SW 1271 (cell line): ENCODE measurements at places on chromosomes 7 and 10.

DNA sequence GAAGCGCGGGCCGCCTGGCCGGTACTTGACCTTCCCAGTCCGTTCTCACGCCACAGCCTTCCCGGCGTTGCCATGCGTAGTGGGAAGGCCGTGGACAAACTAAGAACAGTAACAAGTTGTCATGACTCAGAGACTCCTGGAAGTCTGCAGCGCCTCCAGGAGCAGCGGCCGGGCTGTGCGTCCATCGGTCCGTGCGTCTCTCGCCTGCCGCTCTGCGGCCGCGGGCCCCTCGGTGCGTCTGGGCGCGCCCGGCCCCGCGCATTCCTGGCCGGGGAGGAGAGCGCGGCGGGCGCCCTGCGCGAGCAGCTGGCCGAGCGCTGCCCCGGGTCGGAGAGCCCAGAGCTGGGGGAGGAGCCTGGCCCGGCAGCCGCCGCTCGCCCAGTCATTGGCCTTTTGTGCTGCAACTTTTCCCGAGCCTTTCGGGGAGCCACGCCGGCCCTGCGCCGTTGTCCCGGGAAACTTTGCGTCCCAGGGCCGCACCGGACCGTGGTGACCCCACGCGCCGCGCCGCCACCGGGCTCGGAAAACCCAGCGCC is 123.7 kb downstream of the TACC2 start:
- DNase-seq = peak; percentile 83

- no peak for DNase-seq
These were observed 45.2 kb upstream of the ZRANB1 start for GRCh38 chr10:124896751-124897150.

DNA sequence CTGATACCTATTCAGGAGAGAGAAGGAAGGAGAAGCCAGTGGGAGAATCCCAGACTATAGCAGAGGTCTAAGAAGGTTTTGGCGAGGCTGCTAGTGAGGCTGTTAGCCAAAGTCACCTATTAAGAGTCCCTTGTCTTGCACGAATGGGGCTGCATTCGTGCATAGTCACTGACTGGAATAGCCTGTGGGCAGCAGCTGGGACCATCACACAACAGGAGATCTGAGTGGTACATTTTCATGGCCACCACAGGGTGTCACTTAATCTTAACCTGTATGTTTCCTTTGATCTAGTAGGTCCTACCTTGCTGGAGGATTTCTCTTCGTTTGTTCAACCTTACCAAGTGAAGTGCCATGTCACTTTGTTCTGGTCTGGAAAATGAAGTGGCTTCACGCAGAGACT is 319.9 kb downstream of the BMPER start:
- no peak for DNase-seq

GRCh38 chr7:144452064-144452463 is 48.6 kb upstream of the NOBOX start:
- no peak for DNase-seq

DNA sequence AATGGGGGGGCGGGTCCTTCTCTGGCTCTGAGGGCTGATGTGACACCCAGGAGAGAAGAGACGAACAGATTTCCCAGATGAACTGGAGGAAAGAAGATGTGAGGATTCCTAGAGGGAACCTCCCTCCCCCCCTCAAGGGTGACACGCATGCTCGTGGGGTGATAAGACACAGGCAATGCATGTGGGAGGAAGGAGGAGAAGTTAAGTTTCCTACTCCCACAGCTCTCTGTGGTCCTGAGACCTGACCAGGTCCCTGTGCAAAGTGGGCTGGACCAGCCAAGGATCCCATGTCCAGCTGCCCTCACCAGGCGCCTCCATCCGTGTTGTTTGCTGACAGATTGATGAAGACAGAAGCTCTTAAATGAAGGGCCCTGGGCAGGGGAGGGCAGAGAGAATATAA is 112.6 kb downstream of the SH3PXD2A start:
- DNase-seq = no peak

DNA sequence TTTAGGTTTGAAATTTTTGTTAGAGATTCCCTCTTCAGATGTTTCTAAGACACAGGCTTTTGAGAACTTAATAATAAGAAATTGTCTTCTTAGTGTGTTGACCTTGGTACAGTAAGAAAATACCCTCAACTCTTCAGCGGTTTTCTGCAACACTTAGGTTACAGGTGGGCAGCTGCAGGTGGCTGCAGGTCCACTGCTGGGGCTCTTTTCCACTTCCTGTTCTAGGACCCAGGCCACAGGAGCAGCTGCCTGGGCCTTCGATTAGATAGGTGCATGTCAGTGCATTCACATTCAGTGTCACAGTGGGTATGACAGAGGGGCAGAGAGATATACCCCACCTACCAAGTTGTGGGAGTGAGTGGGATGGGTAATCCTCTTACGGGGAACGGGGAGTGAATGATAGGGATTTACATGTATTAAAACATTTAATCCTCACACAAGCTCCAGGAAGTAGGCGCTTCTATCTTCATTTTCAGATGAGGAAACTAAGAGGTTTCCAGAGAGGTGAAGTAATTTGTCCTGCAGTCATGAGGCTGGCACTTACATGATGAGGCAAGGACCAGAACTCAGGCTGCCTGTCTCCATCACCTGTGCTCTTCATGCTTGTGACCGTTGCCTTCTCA is 20.2 kb upstream of the SUV39H2 start:
- no peak for DNase-seq

DNA sequence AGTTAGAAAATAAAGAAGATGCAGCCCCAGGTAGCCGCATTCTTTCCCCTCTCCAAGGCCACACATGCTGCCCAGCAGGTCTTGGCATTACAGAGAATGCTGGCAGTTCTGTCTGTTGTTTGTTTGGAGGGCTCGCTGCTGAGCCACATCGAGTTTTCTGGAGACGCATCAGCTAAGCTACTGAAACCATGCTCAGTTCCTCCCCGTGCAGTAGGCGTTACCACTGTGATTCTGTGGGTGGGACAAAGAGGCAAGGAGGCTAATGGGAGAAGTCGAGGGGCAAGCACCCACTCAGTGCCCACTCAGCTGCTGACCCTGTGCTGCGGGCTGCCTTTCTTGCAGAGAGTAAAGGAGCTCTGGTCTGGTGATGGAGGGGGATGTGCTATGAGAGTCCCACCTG is 15.5 kb upstream of the GTPBP4 start:
- no peak for DNase-seq

DNA sequence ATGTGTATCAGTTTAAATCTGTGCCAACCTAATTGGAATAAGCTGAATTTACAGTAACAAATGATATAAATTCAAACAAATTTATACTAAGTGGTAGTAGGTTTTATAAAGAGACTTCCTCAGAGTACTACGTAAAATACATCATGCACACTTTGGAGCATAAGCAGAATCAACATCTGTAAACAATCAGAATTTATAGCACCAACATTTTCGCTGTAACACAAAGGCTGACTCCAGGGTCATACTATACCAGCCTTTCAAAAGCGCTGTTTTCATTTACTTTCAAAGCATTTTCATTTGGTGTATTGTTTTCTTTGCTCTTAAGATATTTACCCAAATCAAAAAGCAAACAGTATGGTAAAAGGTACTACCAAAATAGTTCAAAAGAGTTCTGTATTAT is 29.3 kb upstream of the TMEM168 start:
- DNase-seq = no peak

DNA sequence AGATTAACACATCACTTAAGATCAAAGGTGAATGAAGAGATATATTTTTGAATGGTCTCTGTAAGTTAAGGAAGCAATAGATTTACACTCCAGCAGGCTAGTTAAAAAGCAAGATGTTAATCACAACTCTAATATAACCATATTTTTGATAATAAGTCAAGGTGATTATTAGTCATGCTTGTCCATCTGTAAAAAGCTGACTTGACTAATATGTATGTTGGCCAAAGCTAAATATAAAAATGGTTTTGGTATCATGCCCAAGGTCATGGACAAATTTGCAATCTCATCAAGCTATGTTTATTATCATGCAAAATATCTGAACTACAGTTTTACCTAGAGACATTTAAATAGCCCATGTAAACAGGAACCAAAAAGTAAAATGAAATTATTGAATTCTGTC is 102.6 kb upstream of the CSTF2T start:
- no peak for DNase-seq

DNA sequence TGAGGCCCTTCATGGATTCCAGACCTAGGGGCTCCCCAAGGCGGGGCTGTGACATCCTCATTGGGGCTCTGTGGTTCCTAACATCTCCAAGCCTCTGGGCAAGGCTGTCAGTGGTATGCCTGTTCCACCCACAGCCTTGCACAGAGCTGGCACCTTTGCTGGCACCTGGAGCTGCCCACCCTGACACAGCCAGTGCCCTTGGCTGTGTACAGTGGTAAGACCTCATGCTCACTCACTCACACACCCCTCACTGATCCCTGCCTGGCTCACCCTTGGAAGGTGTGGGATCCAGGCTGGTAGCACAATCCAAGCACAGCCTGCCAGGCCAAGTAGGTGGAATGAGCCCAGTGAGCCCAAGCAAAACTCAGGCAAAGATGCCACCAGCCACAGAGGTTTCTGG is 200.4 kb upstream of the PCDH15 start:
- DNase-seq = no peak

GRCh38 chr7:74164985-74165456 is 9.1 kb upstream of the EIF4H start:
- DNase-seq = no peak

GRCh38 chr10:69792341-69792740 is 9.4 kb upstream of the COL13A1 start:
- DNase-seq = no peak

DNA sequence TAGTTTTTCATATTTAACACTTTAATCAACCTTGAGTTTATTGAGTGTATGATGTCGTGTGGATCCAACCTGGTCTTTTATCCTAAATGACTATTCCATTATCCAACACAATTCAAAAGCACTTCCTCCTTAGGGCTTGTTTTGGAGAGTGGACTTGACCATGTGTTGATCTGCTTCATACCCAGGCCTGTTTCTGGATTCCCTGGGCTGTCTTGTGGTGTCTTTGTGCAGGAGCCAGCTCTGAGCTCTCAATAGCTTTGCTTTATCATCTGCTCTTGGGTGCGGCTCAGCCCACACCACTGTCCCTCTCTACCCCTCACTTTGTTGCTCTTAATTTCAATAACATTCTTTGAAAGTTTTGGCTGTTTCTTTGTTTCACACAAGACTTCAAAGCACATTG is 70.9 kb upstream of the CHST15 start:
- DNase-seq = no peak

DNA sequence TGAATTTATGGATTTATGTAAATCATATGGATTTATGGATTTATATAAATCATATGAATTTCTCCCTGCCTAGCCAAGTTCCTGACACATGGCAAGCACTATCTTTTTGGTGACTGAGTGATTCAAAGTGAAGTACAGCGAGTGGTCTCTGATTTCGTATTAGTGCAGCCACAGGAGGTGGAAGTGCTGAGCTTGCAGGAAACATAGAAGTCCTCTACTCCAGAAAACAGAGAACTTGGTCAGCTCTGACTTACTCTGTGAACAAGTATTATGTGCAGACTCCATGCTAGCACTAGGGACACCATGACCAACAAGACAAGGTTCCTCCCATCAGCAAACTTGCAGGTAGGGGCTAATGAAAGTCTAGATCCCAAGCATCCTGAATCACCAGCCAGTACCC is 28.5 kb downstream of the CYP3A5 start:
- no peak for DNase-seq

DNA sequence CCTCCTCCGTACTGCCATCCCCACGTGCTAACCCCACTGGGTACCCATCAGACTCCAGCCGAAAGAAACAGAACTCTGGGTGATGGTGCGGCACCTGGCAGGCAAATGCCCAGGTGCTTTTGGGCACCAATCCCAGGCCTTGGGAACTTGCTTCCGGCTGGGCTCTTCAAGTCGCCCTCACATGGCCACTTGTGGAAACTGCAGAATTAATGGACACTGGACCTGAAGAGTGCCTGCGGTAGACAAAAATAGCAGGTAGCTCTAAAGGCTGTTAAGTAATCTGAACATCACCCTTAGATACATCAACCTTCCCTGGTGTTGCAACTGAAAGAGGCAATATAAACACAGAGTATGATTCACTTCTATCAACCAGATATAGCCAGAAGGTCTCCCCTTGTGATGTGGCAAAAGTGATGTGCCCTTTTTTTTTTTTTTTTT is 644.4 kb downstream of the GRM8 start:
- peak; percentile 22 for DNase-seq

DNA sequence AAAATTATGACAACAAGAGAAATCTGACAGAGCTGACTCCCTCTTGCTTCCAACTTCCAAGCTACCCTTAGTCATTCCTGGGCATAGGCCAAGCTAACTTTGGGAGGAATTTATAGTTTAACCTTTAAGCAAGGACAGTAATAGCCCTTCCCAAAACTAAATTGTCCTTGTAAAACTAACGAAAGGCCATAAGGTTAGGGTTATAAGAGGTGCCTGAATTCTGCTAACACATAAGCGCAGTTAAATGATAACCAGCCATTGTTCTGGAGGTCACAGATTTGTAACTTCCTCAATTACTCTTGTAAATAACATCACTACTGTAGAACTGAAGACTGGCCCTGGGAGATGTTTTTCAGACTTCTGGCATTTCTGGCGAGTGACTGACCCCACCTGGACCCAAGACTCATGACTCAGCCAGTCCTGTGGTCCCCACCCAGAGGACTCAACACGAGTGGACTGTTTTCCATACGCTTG is 481.2 kb downstream of the KCNMA1 start:
- DNase-seq = peak; percentile 47

GRCh38 chr7:85928500-85928899 is 715.2 kb upstream of the GRM3 start:
- no peak for DNase-seq

DNA sequence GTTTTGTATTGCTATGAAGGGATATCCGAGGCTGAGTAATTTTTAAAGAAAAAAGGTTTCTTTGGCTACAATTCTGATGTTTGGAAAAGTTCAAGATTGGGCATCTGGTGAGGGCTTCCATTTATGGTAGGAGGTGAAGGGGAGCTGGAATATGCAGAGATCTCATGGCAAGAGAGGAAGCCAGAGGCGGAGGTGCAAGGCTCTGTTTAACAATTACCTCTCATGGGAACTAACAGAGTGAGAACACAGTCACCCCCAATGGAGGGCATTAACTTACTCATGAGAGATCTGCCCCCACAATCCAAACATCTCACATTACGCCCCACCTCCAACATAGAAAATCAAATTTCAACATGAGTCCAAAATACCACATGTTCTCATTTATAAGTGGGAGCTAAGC is 62.0 kb downstream of the AKR1D1 start:
- no peak for DNase-seq

GRCh38 chr7:138267934-138268333 is 191.7 kb downstream of the AKR1D1 start:
- DNase-seq = no peak

DNA sequence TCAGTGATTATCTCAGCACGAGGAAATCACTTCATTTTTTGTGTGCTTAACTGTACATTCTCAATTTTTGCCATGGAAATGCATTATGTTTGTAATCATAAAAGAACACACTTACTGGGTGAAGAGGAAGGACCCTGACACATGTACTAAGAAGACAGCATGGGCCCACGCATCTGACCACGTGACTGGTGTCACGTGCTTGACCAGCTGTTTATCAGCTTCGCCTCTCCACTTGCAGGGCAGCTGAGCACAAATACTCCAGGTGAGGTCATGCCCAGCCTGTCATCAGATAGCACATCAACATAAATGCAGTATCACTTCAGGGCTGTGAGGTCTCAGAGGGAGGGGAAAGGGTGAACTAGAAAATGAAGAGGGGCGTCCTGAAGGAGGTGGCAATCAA is 179.8 kb downstream of the EBF3 start:
- no peak for DNase-seq

GRCh38 chr10:31004611-31005193 is 27.0 kb downstream of the ZNF438 start:
- DNase-seq = peak; percentile 25

GRCh38 chr10:120048391-120048790 is 155.9 kb downstream of the SEC23IP start:
- DNase-seq = no peak

GRCh38 chr7:46515844-46516590 is 594.9 kb upstream of the IGFBP3 start:
- DNase-seq = no peak
